AG08396 (cell line): ENCODE measurements at places on chromosomes 2 and 18.

DNA sequence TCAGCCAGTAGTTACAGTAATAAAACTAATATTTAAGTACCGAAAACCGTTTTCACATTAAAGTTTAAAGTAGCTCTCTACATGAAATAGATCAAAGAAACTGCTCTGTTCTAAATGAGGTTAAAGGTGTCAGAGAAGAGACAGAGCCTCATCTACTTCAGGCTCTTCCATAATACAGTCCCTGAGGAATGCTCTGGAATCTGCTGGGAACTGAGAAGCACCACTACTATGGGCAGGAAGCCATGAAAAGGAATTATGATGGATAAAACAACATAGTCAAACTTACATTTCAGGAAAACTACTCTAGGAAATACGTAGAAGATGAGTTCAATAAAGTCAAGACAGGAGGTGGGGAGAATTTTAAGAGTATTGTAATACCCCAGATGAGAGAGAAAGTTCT lies 60.0 kb downstream of the ROCK1 start:
- no peak for DNase-seq

DNA sequence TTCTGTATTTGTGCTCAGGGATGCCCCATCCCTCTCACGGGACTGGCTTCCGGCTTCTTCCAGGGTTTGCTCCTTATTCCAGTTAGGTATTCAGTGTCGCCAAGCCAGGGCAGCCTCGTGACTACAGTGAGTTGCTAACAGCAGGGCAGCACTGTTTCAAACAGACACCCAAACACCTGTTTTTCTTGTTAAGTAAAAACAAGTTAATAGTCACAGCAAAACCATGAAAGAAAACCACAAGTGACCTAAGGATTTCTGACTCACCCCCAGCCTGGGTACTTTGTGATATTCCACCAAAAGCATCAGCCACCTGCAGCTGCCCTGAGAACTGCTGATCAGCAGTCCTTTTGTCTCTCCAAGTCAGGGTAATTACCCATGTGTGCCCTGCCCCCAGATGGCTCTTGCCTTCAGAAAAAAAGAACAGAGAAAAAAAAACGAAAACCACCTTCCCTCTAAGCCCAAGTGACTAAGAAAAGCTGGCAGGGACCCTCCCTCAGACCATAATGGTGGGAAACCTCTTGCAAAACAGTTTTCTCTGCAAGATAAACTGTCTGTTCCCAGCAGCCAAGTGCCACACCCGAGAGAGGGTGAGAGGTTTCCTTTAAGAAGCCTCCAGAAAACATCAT lies 178.2 kb downstream of the ANAPC1 start:
- DNase-seq = peak; percentile 55

- no peak for DNase-seq
These were observed 1375.4 kb upstream of the CELF4 start for GRCh38 chr18:38940863-38941531.

GRCh38 chr2:30264274-30264673 lies 32.9 kb downstream of the LBH start:
- no peak for DNase-seq

DNA sequence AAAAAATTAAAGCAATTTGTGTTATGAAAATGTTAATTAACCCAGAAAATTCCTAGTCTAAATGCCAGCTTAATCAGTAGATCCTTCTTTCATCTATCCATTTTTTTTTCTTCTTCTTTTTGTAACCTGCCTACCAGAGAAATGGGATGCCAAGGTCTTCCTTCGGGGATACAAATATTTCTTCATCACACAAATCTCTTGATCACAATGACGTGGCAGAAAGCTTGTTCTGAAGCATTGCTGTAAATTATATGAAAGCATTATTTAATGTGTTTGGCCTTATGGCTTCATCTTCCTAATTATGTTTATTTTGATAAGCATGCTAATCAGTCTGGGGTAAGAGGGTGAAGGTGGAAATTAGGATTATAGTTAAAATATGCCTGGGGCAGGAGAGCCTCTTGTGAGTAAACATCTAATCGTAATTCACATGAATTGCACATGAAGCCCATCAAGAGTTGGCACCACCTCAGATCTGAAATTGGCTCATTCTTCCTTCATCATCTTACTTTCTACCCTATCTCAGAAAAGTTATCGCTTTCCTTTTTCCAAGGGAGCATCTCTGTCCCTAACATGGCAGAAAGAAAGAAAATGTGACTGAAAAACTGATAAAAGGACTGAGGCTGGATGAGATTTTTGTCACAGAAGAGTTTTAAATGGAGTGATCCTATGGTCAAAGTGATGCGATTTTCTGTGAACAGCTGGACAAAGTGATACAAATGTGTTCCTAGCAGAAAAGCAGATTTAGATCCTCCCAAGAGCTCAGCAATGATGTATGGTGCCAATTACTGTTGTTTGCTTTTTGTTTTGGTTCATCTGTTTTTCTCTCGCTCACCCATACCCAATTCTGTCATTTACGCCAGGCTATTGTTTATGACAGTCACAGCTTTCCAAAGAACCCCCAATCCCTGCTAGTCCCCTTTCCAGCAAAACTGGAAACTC lies 76.9 kb upstream of the PMAIP1 start:
- DNase-seq = no peak

- no peak for DNase-seq
These were observed 80.6 kb upstream of the DOCK10 start for GRCh38 chr2:225122583-225123486.

DNA sequence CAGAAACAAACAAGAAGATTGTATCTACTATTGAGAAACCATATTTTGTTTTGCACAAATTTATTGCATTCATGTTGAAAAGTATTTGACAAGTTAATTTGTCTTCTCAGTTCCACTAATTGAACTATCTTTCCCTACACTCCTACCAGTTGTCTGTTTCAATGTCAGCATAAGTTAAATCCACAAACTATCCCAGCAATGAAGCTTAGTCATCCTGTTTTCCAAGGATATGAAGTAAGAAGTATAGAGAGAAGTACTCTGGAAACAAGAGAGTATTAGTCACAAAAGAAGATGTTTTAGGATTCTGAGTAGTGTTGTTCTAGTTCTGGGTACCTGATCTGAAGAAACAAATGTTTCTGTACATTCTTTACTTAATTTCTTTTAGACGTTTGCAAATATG lies 261.6 kb upstream of the ZNF804A start:
- DNase-seq = no peak

- no peak for DNase-seq
These were observed 133.5 kb downstream of the SPTBN1 start for GRCh38 chr2:54589340-54590215.

GRCh38 chr2:5546181-5546580 lies 146.0 kb upstream of the SOX11 start:
- no peak for DNase-seq
